Caki2 (cell line): ENCODE measurements at places on chromosomes 13 and 19. TPM values are rescaled to one million over a fixed set of nuclear protein-coding genes. Genes with fewer than 3 reads are reported as not detected.

- DNase-seq, result no peak
Measured at GRCh38 chr13:24225930-24226329, 65.4 kb downstream of the SPATA13 start.

DNA sequence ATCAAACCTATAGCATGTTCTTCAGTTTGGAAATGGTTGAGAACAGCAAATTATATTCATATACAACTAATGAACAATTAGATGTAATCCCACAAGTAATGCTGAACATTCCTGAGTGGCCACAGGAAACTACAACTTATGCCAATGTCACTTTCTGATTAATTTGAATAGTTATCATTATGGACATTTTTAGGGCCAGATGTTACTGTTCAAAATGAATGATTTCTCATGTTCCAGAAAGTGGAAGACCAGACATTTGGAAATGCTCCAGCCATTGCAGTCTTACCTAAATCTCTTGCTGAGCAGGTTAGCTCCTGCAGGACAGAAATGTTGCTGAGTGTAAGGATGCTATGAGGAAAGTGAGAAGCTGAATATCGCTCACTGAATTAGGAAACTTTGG, 819.8 kb downstream of the PCDH9 start:
- DNase-seq, result no peak

GRCh38 chr13:93283255-93283654, 56.6 kb downstream of the GPC6 start:
- DNase-seq, result no peak

DNA sequence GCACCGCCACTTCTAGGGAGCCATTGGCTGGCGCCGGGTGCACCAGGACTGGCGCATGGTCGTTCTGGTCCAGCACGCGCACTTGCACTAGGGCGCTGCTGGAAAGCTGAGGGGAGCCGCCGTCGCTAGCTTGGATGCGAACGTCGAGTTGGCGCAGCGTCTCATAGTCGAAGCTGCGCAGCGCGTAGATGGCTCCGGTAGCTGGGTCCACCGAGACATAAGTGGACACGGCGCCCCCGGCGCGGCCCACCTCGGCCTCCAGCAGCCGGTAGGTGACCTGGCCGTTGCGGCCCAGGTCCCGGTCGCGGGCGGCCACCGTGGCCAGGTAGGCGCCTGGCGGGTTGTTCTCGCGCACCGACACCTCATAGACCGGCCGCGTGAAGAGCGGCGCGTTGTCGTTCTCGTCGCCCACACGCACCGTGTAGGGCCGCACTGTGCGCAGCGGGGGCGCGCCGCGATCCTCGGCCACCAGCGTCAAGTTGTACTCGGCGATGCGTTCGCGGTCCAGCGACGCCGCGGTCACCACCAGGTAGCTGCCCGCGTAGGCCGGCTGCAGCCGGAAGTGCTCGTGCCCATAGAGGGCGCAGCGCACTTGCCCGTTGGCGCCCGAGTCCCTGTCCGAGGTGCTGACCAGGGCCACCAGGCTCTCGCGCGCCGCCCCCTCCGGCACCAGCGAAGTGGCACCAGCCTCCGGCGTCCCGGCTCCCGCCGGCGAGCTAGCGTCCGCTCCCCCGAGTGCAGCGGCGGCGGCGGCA, 1.7 kb downstream of the PCDH8 start:
- no peak for DNase-seq

DNA sequence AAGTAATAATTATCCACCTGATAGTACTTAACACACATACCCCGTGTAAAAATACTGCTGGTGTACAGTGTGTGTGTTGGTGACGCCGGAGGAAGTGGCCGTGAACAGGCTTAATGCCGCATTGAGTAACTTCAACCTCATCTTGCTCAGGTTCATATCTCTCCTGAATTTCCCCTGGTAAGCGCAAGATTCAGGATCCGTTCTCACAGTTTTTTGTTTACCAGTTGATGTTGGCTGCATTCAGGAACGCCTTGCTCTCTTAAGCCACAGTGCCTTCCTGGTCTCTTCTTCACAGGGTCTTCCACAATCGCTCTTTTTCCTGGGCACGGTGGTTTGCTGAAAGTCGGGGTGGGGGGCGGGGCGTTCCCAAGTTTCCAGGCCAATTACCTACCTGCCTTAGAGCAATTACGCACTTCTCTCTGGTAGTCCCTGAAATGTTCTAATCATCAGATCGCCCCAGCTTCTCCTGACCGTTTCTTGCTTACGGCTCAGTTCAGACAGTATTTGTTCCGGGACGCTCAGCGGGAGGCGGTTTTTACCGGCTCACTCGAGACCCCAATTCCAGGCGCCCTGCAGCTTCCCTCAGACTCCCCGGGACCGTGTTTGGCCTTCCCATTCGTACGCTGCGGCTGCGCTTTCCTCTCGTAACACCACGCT, 706 bp upstream of the DNAJC3 start:
- DNase-seq, result no peak

- DNase-seq, result no peak
Measured at GRCh38 chr19:30150626-30151025, 208.6 kb downstream of the URI1 start.

- DNase-seq, result no peak
Measured at GRCh38 chr13:39960191-39960590, 304.7 kb downstream of the COG6 start.

GRCh38 chr13:40986101-40986856, 32.8 kb downstream of the ELF1 start:
- DNase-seq, result no peak

GRCh38 chr13:80400865-80401426, 60.0 kb upstream of the SPRY2 start:
- DNase-seq, result no peak

GRCh38 chr19:43694553-43694952, 21.3 kb upstream of the IRGC start:
- no peak for DNase-seq

GRCh38 chr13:62294244-62294643, 878.6 kb upstream of the PCDH20 start:
- DNase-seq, result no peak

DNA sequence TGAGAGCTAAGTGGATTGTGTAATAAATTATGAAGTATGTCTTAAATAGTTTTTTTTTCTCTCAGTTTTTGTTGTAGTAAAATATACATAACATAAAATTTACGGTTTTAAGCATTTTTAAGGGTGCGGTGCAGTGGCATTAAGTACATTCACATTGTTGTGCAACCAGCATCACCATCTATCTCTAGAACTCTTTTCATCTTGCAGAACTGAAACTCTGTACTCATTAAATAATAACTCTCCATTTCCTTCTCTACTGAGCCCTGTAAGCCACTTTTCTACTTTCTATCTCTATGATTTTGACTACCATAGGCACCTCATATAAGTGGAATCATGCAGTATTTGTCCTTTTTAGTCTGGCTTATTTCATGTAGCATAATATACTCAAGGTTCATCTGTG, 87.1 kb downstream of the GJA3 start:
- no peak for DNase-seq

DNA sequence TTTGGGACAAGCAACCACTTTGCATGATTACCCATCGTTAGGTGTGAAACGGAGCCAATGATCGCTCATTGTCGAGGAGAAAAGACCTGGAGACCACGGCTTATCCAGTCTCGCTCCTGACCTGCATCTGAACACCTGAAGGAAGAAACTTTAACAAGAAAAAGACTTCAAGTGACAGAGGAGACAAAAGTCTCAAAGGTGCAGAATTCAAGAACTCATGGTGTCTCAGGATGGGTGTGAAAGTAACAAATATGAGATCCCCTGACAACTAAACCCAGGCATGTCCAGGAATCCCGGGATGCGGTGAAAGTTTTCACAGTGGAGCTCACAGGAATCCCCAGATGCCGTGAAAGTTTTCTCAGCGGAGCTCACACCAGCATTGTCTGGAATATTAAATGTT, 6.3 kb upstream of the ATP11A start:
- no peak for DNase-seq

- DNase-seq, result no peak
Measured at GRCh38 chr13:111922086-111922485, 144.9 kb upstream of the SOX1 start.

DNA sequence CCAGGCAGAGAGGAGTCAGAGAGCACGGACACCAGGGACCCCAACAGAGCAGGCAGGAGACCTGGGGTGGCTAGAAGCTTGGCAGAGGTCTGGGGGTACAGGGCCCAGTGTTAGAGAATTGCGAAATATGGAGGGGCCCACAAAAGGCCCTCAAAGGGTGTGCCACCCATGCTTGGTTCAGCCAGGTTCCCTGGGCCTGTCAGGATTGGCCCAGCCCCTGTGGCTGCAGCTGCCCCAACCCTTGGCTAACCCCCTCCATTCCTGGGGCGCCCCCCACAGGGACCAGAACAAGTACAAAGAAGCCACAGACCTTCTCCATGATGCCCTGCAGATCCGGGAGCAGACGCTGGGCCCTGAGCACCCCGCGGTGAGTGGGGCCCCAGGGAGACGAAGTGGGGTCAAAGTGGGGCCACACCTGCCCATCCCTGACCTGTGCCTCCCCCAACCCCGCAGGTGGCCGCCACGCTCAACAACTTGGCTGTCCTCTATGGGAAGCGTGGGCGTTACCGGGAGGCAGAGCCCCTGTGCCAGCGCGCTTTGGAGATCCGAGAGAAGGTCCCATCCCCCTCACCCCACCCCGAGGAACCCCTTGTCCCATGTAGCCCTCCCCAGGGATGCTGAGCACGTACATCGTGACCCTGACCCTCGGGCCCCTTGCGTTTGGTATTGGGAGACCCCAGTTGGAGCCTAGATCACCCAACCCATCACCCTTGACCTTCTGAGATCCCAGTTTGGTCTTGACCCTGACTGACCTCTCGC, 8.0 kb downstream of the KLC3 start:
- no peak for DNase-seq

DNA sequence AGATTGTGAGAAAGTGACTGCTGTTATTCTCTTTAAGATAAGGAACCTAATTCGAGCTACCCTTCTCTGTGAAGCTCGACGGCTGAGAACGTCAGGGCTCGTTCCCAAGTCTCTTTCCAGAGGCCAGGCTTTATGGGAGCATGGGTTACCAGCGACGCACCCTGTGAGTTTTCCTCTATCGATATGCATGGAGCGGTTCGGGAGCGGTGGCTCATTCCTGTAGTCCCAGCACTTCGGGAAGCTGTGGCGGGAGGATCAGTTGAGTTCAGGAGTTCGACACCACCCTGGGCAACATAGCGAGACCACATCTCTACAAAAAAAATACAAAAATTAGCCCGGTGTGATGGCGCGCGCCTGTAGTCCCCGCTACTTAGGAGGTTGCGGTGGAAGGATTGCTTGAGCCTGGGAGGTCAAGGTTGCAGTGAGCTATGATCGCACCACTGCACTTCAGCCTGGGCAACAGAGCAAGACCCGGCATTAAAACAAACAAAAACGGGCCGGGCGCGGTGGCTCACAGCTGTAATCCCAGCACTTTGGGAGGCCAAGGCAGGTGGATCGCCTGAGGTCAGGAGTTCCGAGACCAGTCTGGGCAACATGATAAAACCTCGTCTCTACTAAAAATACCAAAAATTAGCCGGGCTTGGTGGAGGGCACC, 681 bp upstream of the ZNF606 start:
- no peak for DNase-seq

GRCh38 chr13:64453831-64454230, 2776.3 kb downstream of the PCDH9 start:
- DNase-seq, result no peak

GRCh38 chr19:10142701-10143375, 23.1 kb upstream of the EIF3G start:
- no peak for DNase-seq

- no peak for DNase-seq
Measured at GRCh38 chr13:25180775-25181537, 8.9 kb upstream of the AMER2 start.

- no peak for DNase-seq
Measured at GRCh38 chr13:106796280-106797047, 228.5 kb upstream of the ARGLU1 start.

GRCh38 chr13:97250560-97250959, 28.4 kb downstream of the MBNL2 start:
- no peak for DNase-seq

- no peak for DNase-seq
Measured at GRCh38 chr13:112254900-112255299, 121.3 kb upstream of the SPACA7 start.

DNA sequence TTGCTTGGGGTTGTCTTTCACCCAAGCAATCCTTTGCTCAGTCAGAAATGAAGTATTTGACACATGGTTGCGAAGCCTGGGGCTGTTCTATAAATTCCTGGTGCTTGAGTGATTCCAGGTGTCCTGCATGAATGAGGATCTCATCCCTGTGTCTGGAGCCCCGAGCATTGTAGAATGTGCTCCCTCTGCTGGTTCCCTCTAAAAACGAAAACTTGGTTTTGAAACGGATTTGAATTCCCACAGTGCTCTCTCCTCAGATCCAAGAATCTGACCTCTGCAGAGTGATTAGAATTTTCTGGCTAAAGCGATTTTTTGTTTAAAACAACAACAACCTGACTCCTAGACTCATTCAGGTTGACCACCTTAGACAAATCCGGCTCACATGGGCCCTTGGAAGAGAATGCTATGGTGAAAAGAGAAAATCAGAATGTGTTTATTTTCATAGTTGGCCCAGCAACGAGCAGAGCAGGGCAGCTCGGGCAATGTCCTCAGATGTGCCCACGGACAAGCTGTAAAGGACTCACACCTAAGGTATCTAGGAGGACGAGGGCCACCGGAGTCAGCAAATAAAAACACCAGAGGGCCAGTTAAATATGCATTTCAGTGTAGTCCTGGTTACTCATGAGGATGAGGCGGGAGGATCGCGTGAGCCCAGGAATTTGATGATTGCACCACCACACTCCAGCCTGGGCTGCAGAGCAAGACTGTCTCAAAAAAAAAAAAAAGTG, 8.7 kb upstream of the ATP12A start:
- DNase-seq, result peak; percentile 78

DNA sequence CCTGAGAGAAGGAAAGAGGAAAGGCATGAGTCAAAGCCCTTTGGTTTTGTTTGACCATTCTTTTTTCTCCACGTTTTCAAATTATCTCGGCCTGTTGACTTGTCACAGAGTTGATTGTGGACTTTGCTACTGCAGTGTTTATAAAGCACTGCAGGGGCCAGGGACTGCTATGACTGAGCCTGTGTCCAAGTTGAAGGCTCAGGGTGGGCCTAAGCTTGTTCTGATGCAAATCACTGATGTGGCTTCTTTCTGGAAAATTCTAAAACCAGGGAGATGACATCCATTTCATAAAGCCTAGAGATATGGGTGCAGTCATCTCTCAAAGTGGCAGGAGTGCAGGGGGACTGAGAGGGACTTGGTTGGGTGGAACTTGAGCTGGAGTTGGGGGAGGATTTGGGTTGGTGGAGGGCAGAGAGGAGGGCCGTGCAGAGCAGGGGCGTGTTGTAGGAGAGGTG, 1.2 kb upstream of the CXCL17 start:
- DNase-seq, result no peak

GRCh38 chr13:51924756-51925544, 63.2 kb downstream of the CCDC70 start:
- DNase-seq, result no peak

- no peak for DNase-seq
Measured at GRCh38 chr13:26186995-26187394, 35.1 kb downstream of the RNF6 start.

GRCh38 chr13:110625771-110626321, 10.5 kb downstream of the NAXD start:
- no peak for DNase-seq

NXNL1 gene
- total RNA-seq, result not detected in 2 replicates

ARRDC2 gene
- total RNA-seq, result 57.4 and 76.7 TPM in 2 replicates

KIR2DL3 gene
- total RNA-seq, result not detected in 2 replicates

ZNF627 gene
- total RNA-seq, result 26.2 and 34.4 TPM in 2 replicates

TLE6 gene
- total RNA-seq, result 10.5 and 21.3 TPM in 2 replicates
